ENCODE measurements at places on chromosomes 1 and 21.

- no peak for DNase-seq
Measured at GRCh38 chr1:169478094-169478672, 7.6 kb downstream of the SLC19A2 start.

DNA sequence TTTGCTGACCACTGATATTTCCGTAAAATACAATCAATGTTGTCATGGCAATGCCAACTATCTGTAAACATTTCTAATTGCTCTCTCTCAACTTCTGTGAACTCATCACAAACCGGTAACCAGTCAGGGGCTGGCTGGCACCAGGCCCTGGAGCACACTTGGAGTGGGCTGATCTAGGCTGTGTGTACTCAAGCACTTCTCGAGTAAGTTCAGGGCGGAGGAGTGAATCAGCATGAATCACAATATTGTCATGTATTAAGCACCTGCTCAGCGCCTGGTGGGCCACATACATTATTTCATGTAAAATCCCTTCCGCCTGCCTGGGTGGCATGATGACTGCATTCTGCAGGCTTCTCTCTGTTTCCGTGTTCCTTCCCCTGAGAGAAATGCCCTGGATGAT is 212.4 kb downstream of the FOXD2 start:
- DNase-seq = peak; percentile 89

GRCh38 chr1:19009882-19010321 is 53.4 kb upstream of the IFFO2 start:
- no peak for DNase-seq

- DNase-seq = no peak
Measured at GRCh38 chr1:224430511-224431113, 4.0 kb downstream of the WDR26 start.

- DNase-seq = no peak
Measured at GRCh38 chr21:39834543-39834942, 32.7 kb upstream of the PCP4 start.

GRCh38 chr1:23644555-23644866 is 47.1 kb upstream of the RPL11 start:
- DNase-seq = no peak

DNA sequence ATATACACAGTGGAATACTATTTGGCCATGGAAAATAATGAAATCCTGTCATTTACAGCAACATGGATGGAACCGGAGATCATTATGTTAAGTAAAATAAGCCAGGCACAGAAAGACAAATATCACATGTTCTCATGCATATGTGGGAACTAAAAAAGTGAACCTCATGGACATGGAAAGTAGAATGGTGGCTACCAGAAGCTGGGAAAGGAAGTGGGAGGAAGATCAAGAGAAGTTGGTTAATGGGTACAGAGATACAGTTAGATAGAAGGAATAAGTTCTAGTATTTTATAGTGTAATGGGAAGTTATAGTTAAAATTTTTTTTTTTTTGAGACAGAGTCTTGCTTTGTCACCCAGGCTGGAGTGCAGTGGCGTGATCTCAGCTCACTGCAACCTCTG is 34.8 kb upstream of the CREG1 start:
- no peak for DNase-seq
